ENCODE measurements at places on chromosomes 6 and 20.

GRCh38 chr20:12722091-12722490 is 286.7 kb upstream of the SPTLC3 start:
- H3K27me3 ChIP-seq = no peaks in the 10 kb centered on the region
- no peak overlapping the region for H3K4me3 ChIP-seq
- DNase-seq = no peak
- no peak overlapping the region for H3K27ac ChIP-seq
- H3K4me1 ChIP-seq = no peaks in the 10 kb centered on the region
- no peaks in the 10 kb centered on the region for H3K36me3 ChIP-seq

DNA sequence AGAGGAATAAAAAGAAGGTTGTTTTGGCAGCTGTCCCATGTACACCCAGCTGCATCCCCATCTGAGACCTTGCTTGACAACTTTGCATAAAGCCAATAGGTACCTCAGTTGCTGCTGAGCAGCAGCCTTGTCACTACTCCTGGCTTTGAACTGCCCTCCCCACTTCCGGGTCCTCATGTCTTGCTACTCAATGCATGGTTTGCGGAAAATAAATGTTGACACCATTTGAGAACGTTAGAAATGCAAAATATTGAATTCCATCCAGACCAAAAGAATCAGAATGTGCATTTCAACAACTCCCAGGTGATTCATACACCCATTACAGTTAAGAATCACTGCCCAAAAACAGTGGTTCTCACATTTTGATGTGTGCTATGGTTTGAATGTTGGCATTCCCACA is 32.9 kb downstream of the GPX5 start:
- H3K27me3 ChIP-seq = peaks cover 30% of the 10 kb centered on the region
- no peaks in the 10 kb centered on the region for H3K36me3 ChIP-seq
- H3K4me3 ChIP-seq = no peak overlapping the region
- no peak for DNase-seq
- H3K27ac ChIP-seq = no peak overlapping the region

GRCh38 chr6:82144007-82144851 is 103.3 kb downstream of the IBTK start:
- no peaks in the 10 kb centered on the region for H3K27me3 ChIP-seq
- H3K27ac ChIP-seq = no peak overlapping the region
- no peaks in the 10 kb centered on the region for H3K4me1 ChIP-seq
- H3K36me3 ChIP-seq = no peaks in the 10 kb centered on the region
- H3K4me3 ChIP-seq = no peak overlapping the region

DNA sequence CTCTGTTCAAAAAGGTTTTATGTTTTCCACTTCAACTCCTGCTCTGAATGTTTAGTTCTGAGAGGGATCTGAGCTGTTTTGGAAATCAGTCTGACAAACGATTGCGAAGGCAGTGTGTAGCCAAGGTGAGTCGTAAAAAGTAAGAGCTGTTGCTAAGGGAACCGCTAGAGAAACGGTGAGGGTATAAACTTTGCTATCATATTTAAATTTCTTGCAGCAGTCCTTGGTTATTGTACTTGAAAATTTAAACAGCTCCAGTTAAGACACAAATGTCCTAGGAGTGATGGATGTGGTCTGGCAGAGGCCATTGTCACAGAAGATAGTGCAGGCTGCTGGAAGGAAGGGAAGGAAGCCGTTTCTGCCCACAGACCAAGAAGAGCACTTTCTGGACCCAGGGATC is 64.9 kb upstream of the CITED2 start:
- no peaks in the 10 kb centered on the region for H3K36me3 ChIP-seq
- no peak for DNase-seq
- H3K4me1 ChIP-seq = no peaks in the 10 kb centered on the region
- no peak overlapping the region for H3K4me3 ChIP-seq
- H3K27me3 ChIP-seq = no peaks in the 10 kb centered on the region
- no peak overlapping the region for H3K27ac ChIP-seq

- H3K4me3 ChIP-seq = no peak overlapping the region
- no peak for DNase-seq
- H3K36me3 ChIP-seq = peaks cover 7% of the 10 kb centered on the region
- H3K27ac ChIP-seq = no peak overlapping the region
- H3K4me1 ChIP-seq = peaks cover 10% of the 10 kb centered on the region
Measured at GRCh38 chr20:10111959-10112250, 77.1 kb downstream of the ANKEF1 start.

DNA sequence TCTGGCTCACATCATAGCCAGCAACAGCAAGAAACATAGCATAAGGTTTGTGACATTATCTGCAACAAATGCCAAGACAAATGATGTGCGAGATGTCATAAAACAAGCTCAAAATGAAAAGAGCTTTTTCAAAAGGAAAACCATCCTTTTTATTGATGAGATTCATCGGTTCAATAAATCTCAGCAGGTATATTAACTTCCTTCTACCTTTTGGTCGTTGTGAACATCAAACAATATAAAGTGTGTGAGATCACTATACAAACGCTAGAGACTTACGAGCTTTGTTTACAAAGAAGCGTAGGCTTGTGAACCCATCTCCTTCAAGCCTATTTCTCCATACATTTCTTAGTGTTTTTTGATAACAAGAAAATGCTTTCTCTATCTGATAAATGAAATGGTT is 3.5 kb downstream of the WRNIP1 start:
- H3K4me3 ChIP-seq = peak overlapping the region; percentile 98
- no peaks in the 10 kb centered on the region for H3K27me3 ChIP-seq
- no peaks in the 10 kb centered on the region for H3K36me3 ChIP-seq
- peaks cover 51% of the 10 kb centered on the region for H3K4me1 ChIP-seq
- peak overlapping the region; percentile 30 for H3K27ac ChIP-seq

DNA sequence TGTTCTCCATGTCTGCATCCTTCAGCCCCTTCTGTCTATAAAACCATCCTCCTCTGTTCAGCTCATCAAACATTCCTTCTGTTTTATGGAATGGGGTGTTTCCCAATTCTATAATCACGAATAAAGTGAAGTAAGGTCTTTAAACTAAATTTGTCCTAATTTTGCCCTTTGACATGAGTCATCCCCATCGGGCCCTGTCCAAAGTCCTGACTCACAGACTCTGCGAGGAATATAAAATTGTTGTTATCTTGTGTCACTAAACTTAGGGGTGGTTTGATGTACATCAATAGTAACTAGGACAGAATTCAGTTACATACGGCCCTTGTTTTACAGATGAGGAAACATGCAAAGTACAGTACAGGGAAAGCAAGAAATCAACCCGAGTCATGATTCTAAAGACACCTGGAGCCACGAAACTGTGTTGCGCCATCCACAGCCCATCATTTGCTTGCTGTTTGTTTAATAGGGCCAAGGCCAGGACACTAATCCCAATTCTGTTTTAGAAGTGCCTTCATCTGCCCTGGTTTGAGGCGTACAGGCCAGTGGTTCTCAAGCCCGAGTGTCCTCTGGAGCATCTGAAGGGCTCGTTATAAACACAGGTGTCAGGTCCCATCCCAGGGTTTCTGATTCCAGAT is 2.8 kb downstream of the ACSS1 start:
- no peaks in the 10 kb centered on the region for H3K27me3 ChIP-seq
- no peak for DNase-seq
- no peaks in the 10 kb centered on the region for H3K36me3 ChIP-seq
- H3K4me3 ChIP-seq = peak overlapping the region; percentile 98
- peak overlapping the region; percentile 79 for H3K27ac ChIP-seq

DNA sequence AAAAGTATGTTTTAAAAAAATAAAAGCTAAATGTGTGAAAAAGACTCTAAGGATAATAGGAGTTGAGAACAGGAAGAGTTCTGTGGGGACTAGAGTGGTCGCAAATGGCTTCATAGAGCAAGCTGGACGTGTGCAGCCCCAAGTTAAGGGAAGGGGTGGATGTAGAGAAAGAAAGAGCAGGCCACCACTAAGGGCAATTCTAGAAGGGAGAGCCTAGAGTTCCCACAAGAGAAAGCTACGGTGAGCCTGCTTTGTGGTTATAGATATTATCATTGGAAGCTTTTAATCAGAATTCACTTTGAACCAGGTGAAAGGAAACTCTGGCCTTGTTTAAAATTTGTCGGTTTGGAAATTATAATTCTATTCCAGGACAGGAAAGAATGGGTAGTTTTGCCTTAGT is 101.6 kb downstream of the HIVEP2 start:
- no peaks in the 10 kb centered on the region for H3K27me3 ChIP-seq
- H3K4me3 ChIP-seq = peak overlapping the region; percentile 87
- H3K36me3 ChIP-seq = no peaks in the 10 kb centered on the region
- peak overlapping the region; percentile 91 for H3K27ac ChIP-seq

DNA sequence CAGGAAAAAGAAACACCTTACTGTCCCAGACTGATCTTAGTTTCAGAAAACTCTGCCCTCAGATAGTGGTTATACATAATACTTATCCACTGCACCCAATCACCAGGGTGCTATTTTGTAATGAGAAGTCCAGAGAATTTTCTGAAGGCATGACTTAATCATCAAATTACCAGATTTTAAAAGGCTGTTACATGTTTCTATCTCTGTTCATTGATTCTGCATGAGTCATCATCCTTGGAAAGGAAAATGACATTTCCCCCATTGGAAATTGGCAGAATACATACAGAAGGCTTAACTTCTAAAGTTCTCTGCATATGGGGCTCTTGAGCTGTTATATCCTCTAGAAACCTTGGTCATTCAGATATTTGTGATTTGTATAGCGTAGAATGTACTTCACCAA is 587.9 kb upstream of the FLRT3 start:
- no peak overlapping the region for H3K27ac ChIP-seq
- H3K27me3 ChIP-seq = no peaks in the 10 kb centered on the region
- H3K4me3 ChIP-seq = no peak overlapping the region
- no peaks in the 10 kb centered on the region for H3K4me1 ChIP-seq
- H3K36me3 ChIP-seq = no peaks in the 10 kb centered on the region

DNA sequence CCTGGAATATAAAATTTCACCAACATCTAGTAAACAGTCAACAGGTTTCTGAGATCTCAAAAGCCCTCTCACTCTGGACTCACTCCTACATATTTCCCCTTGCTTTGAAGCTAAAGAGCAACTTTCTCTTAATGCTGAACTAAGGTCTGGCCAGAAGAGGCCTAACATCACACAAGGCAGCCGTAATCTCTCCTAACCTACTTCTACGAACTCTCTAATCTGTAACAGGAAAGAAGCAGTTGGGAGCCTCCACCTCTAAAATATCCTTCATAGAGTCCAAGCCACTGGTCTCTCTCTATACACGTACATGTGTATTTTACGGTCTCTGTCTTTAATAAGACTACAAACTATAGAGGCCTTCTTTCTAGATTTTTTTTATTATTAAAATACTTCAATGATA is 72.0 kb downstream of the REV3L start:
- H3K36me3 ChIP-seq = no peaks in the 10 kb centered on the region
- peak overlapping the region; percentile 61 for H3K27ac ChIP-seq
- peaks cover 20% of the 10 kb centered on the region for H3K4me1 ChIP-seq
- H3K27me3 ChIP-seq = no peaks in the 10 kb centered on the region
- no peak overlapping the region for H3K4me3 ChIP-seq

DNA sequence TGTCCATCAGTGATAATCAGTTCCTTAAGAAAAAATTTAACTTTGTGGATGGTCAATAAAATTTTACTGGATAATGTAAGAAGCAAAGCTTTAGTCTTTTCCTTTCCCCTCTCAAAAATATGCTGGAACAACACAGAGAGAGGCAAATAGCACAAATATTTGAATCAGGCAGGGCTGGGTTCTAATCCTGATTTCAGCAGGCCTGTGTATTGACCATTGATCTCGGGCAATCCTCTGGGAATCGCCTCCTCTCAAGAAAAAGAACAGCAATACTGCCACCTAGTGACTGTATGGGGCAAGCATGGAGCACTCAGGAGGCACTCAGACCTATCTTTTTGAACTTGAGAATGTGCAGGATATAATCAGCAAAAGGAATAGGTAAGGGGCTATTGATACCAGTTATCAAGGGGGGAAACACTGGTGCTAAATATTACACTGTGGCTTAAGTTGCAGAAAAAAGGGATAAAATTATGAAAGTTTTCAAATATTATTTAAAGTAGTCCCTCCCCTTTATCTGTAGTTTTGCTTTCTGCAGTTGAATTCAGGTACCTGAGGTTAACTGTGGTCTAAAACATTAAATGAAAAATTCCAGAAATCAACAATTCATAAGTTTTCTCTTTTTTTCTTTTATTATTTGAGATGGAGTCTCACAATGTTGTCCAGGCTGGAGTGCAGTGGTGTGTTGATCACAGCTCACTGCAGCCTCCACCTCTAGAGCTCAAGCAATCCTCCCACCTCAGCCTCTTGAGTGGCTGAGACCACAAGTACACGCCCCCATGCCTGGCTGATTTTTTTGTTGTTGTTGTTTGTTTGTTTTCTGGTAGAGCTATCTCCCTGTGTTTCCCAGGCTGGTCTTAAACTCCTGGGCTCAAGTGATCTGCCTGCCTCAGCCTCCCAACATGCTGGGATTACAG is 91.8 kb upstream of the NHSL1 start:
- no peaks in the 10 kb centered on the region for H3K27me3 ChIP-seq
- H3K4me1 ChIP-seq = peaks cover 20% of the 10 kb centered on the region
- no peak overlapping the region for H3K27ac ChIP-seq

- H3K4me3 ChIP-seq = no peak overlapping the region
- H3K4me1 ChIP-seq = no peaks in the 10 kb centered on the region
- H3K27ac ChIP-seq = no peak overlapping the region
- H3K36me3 ChIP-seq = no peaks in the 10 kb centered on the region
- DNase-seq = no peak
Measured at GRCh38 chr6:163900570-163900969, 486.1 kb downstream of the QKI start.

GRCh38 chr6:157599191-157599590 is 218.2 kb downstream of the ZDHHC14 start:
- H3K36me3 ChIP-seq = peaks cover 9% of the 10 kb centered on the region
- H3K27me3 ChIP-seq = no peaks in the 10 kb centered on the region
- peak overlapping the region; percentile 54 for H3K4me3 ChIP-seq
- DNase-seq = peak; percentile 11

DNA sequence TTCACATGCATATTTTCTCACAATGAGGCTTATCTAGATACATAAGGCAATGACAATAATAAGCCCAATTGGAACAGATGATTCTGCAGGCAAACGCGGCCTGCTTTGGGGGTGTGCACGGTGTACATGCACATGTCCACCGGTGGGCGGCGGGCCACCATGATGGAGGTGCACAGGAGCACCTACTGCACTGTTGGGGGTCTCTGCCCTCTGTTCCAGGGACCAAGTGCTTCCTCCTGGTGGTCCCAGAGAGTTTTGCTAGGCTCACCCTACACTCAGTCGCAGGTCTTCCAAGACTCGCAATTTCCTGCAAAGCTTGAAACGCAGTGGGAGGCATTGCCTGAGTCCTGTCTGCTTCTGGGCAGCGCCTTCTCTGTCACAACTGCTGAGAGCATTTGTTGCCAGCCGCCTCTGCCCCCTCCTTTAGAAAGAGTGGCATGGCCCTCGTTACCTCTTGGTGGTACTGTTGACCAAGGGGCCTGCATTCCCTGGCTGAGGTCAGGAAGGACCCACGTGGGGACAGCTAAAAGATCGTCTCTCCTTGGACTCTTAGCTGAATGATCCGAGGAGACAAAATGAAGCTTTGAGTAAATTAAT is 135.3 kb downstream of the ERMARD start:
- no peak overlapping the region for H3K27ac ChIP-seq
- H3K4me3 ChIP-seq = no peak overlapping the region
- DNase-seq = no peak
- H3K36me3 ChIP-seq = no peaks in the 10 kb centered on the region

All from naive B cell (primary cell).